ENCODE measurements at places on chromosomes 16 and 17.

GRCh38 chr16:67598527-67598926 lies 36.2 kb downstream of the CTCF start:
- no peaks in the 10 kb centered on the region for H3K36me3 ChIP-seq
- no peak for DNase-seq
- H3K27ac ChIP-seq, result no peak overlapping the region
- H3K4me3 ChIP-seq, result no peak overlapping the region
- no peaks in the 10 kb centered on the region for H3K27me3 ChIP-seq
- H3K4me1 ChIP-seq, result no peaks in the 10 kb centered on the region

DNA sequence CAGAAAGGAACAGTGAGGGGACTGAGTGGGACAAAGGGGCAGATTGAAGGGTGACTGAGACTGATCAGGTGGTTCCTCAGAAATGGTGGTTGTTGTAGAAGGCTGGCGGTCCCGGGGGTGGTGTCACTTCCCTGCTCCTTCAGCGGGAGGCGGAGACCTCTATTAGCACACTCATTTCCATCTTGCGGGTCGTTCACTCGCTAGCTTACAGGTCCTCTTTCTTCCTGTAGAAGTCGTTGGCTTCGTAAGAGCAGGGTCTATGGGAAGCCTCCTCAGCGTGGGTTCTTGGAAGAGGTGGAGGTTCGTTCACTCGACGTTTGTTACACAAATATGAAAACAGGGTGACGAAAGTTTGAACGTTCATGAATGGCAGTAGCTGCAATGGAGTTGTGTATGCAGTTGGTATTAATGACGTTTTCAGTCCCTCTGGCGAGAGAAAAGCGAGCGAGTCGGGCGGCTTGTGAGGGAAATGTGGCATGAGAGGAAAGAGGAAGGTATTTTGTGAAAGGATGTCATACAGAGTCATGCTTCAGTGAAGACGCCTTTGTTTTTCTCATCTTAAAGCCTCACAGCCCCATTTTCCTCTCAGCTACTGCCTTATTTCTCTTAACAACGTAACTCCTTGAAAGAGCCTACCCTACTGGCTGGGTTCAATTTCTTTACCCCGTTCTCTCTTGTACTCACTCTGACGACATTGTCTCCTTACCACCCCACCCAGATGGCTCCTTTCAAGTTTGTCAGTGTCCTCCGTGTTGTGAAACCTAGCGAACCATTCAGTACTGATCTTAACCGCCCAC lies 667 bp downstream of the EFCAB13 start:
- peak overlapping the region; percentile 96 for H3K27ac ChIP-seq
- no peaks in the 10 kb centered on the region for H3K36me3 ChIP-seq
- H3K4me1 ChIP-seq, result no peaks in the 10 kb centered on the region
- peak overlapping the region; percentile 56 for H3K4me3 ChIP-seq

GRCh38 chr16:10525214-10525825 lies 55.1 kb downstream of the EMP2 start:
- no peak overlapping the region for H3K4me3 ChIP-seq
- H3K27me3 ChIP-seq, result no peaks in the 10 kb centered on the region
- H3K27ac ChIP-seq, result no peak overlapping the region
- DNase-seq, result no peak
- no peaks in the 10 kb centered on the region for H3K36me3 ChIP-seq
- no peaks in the 10 kb centered on the region for H3K4me1 ChIP-seq

- no peak overlapping the region for H3K27ac ChIP-seq
- H3K4me3 ChIP-seq, result no peak overlapping the region
- no peaks in the 10 kb centered on the region for H3K27me3 ChIP-seq
- no peak for DNase-seq
These were observed 318.3 kb upstream of the TNRC6C start for GRCh38 chr17:77640252-77640651.

DNA sequence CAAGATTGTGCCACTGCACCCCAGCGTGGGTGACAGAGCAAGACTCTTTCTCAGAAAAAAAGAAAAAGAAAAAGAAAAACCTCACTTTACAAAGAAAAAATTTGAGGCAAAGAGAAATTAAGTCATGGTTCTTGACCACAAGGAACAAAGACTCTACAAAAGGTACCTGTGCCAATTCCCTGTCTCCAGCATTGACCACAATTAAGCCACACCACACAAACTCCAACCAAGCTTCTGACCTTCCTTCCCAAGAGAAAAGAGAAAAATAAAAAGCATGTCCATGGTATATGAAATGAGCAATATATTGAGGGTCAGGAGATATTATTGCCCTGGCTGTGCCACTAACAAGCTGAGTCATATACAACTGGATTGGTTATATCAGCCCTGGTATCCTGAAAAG lies 146.3 kb upstream of the NOG start:
- no peaks in the 10 kb centered on the region for H3K36me3 ChIP-seq
- H3K4me3 ChIP-seq, result no peak overlapping the region
- H3K4me1 ChIP-seq, result no peaks in the 10 kb centered on the region
- no peak overlapping the region for H3K27ac ChIP-seq
- H3K27me3 ChIP-seq, result no peaks in the 10 kb centered on the region
- no peak for DNase-seq

DNA sequence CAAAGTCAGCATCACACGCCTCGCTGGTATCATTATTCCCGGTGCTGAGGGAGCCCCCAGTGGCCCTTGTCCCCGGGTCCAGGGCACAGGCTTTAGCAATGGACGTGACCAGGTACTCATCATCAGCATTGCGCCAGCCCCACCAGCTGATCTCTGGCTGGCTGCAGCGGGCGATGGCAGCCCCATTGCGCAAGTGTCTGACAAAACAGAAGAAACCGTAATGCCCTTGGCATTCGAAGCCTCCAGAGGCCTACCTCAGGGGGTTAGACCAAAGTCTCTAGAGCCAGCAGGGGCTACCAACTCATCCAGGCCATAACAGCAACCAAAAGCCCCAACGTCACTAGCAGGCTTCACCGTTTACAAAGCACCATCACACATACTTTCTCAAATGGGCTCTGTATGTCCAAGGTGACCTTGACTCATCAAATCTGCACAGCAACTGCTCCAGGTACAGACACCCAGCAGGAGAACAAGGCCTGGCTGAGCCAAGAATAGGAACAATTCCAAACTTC lies 7.3 kb downstream of the MTMR4 start:
- no peaks in the 10 kb centered on the region for H3K36me3 ChIP-seq
- no peak overlapping the region for H3K4me3 ChIP-seq
- no peak for DNase-seq
- H3K27me3 ChIP-seq, result no peaks in the 10 kb centered on the region
- no peaks in the 10 kb centered on the region for H3K4me1 ChIP-seq
- no peak overlapping the region for H3K27ac ChIP-seq

GRCh38 chr16:66366433-66367299 lies at the start of gene CDH5:
CDH5 (plus strand) TSS chr16:66366691; CDS start chr16:66379338, 12,647 bp downstream.
- no peaks in the 10 kb centered on the region for H3K36me3 ChIP-seq
- H3K27ac ChIP-seq, result peak within 1 kb of the TSS; percentile 72
- H3K27me3 ChIP-seq, result no peaks in the 10 kb centered on the region
- H3K4me3 ChIP-seq, result peak within 1 kb of the TSS; percentile 14
- peak; percentile 62 for DNase-seq

DNA sequence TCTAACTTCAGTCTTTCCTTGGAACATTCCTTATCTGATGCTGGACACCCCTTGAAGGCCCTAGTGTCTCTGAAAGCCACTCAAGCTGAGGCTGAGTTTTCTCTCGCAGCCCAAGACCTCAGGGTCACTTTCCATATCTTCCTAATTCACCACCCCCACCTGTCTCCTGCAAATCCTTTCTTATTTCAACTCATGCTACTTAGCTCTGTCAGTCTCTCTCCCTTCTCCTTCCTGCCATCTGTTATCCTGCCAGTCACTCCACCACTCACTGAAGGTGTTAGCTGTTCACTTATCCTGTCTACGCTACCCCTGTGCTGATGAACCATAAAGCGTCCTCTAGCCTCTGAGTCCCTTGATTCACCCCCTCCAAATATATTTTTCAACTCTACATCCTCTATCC lies 143.9 kb upstream of the SHISA6 start:
- no peaks in the 10 kb centered on the region for H3K4me1 ChIP-seq
- no peak overlapping the region for H3K27ac ChIP-seq
- no peaks in the 10 kb centered on the region for H3K36me3 ChIP-seq

DNA sequence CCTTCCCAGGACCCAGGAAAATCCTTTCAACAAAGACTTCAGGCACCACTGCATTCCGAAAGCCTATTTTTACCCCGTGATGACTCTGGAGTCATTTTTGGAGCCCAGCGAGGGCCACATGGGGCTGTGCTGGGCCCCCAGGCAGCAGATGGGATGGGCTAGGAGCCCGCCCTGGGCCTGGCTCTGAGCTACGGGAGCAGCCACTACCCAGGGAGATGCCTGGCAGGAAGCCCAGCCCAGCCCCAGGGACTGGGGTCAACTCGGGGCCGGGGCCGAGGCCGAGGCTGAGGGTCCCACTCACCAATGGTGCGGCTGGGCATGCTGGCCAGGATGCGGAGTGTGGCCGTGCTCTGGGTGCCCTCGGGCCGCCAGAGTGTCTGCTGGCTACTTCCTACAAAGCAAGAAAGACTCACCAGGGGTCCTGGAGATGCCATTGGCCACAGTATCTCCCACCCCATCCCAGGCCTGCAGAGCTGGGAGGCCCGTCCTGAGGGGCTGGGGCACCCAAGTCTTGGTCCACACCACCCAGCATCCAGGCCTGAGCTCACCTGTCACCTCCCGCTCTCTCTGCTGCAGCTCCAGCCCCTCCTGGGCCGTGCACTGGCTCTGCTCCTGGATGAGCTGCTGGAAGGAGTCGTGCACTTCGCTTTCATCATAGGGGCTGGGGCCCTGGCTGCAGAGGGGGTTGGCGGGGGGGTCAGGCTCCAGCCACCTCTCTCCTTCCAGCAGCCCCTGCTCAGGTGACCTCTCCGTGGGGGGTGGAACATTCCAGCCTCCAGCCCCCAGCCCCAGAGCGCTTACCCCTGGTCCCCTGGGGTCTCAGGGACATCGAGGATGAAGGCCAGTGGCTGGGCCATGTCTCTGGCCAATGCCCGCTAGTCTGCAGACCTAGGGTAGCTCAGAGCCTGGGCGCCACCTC lies 2.3 kb downstream of the TMC6 start:
- no peak for DNase-seq
- peak overlapping the region; percentile 66 for H3K27ac ChIP-seq
- no peaks in the 10 kb centered on the region for H3K36me3 ChIP-seq
- H3K4me1 ChIP-seq, result peaks cover 18% of the 10 kb centered on the region

- no peaks in the 10 kb centered on the region for H3K27me3 ChIP-seq
- peak overlapping the region; percentile 97 for H3K27ac ChIP-seq
- no peaks in the 10 kb centered on the region for H3K36me3 ChIP-seq
- no peak overlapping the region for H3K4me3 ChIP-seq
These were observed 2.6 kb downstream of the CAMKK1 start for GRCh38 chr17:3890082-3890877.

DNA sequence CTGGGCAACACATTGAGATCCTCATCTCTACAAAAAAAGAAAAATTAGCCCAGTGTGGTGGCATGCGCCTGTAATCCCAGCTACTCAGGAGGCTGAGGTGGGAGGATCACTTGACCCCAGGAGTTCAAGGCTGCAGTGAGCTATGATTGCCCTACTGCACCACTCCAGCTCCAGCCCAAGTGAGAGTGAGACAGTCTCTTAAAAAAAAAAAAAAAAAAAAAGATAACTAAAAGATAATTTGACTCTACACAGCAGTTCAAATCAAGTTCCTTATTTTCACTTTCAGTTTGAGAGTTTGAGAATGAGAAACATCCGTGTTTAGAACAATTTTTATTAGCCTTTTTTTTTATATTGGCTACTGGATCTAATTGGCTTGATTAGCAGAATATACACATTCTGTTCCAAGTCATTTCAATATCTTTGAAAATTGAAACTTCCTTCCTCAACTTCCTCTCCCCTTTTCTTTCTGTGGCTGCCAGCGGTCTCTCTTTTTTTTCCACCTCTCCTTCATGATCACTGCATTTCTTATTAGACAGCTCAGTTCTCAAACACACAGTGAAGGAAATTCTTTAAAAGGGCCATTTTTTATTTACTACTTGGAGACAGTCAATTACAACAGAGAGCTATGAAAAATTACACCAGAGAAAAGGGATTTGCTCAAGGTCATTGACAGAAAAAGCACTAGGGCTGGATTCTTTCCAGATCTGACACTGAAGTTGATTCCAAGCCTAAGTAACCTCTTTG lies 4.5 kb upstream of the ACSF2 start:
- peak overlapping the region; percentile 49 for H3K27ac ChIP-seq
- no peak for DNase-seq
- H3K36me3 ChIP-seq, result no peaks in the 10 kb centered on the region
- no peaks in the 10 kb centered on the region for H3K27me3 ChIP-seq

GRCh38 chr16:14600164-14600563 lies 29.9 kb downstream of the PARN start:
- H3K4me1 ChIP-seq, result no peaks in the 10 kb centered on the region
- no peak for DNase-seq
- H3K36me3 ChIP-seq, result no peaks in the 10 kb centered on the region
- no peak overlapping the region for H3K4me3 ChIP-seq

DNA sequence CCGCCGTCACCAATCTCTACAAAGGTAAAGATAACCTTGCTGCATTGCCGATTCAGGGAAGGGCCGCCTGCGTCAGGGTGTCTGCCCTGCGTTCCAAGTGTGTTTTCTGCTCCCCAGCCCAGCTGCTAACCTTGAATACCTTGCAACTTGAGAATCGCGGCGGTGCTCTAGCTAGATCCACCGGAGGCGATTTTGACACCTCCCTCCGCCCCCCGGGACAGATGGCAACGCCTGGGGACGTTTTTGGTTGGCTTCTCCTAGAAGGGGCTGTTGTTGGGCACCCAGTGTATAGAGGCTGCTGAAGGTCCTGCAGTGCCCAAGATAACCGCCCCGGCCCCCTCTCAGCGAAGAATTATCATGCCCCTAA lies 1.5 kb downstream of the HAPSTR1 start:
- peak; percentile 22 for DNase-seq
- H3K27ac ChIP-seq, result peak overlapping the region; percentile 99
- H3K27me3 ChIP-seq, result no peaks in the 10 kb centered on the region
- peaks cover 19% of the 10 kb centered on the region for H3K4me1 ChIP-seq

All from uterus (tissue), 4 donors.